ENCODE measurements at places on chromosomes 13 and 19.

DNA sequence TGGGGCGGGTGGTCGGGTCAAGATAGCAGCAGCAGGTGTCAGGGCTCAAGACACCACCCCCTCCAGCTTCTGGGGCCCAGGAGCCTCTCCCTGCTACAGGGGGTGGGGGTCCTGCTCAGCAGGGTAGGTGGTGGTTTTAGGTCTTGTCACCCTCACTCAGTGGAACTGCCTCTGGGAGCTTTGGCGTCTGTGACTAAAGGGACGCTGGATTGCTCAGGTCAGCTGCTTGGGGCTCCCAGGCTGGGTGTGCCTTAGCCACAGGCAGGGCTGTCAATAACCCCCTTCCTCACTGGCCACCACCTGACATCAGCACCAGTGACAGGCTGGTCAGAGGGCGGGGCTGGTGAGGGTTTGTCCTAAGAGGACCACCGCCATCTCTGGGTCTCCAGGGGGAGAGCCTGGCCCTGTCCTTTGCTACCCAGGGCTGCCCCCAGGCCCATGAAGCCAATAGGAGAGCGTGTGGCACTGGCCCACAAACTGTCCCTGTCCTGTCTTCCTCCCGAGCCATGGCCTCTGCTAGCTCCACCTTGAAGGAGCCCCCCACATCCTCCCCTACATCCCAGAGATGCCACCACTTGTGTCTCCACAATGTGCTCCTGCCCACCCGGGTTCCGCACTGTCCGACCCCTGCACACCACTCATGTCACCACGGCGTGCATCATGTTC, 36.4 kb downstream of the MAU2 start:
- no peak for DNase-seq

DNA sequence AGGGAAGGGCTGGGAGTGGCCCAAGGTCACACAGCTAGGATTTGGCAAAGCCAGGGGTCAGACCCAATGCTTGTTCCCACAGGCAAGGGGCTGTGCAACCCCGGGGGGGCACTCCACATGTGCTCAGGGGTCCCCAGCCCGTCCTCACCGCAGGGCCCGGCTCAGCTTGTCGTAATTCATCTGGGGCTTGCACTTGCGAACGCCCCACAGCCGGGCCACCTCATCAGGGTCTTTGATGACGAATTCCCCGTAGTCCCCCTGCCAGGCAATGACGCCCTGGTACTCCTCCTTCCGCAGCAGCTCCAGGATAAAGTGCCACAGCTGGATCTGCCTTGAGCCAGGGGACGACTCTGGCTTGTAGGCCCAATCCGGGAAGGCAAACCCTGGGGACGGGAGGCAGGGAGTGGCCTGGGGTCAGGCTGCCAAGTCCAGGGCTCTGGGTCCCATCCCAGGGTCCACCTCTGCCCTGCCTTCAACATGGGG, 4.7 kb downstream of the ERF start:
- no peak for DNase-seq

DNA sequence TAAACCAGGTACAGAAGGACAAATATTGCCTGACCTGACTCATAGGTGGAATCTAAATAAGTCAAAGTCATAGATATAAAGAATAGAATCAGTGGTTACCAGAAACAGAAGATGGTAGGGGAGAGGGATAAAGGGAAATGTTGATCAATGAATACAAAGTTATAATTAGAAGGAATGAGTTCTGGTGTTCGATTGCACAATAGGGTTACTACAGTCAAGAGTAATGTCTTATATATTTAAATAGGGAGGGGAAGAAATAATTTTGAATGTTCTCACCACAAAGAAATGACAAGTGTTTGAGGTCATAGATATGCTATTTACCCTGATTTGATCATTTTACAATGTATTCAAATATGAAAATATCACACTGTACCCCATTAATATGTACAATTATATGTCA, 1541.2 kb downstream of the SLITRK1 start:
- DNase-seq: no peak

- DNase-seq: no peak
Observed at GRCh38 chr13:72763411-72763810, 18.3 kb downstream of the DIS3 start.

DNA sequence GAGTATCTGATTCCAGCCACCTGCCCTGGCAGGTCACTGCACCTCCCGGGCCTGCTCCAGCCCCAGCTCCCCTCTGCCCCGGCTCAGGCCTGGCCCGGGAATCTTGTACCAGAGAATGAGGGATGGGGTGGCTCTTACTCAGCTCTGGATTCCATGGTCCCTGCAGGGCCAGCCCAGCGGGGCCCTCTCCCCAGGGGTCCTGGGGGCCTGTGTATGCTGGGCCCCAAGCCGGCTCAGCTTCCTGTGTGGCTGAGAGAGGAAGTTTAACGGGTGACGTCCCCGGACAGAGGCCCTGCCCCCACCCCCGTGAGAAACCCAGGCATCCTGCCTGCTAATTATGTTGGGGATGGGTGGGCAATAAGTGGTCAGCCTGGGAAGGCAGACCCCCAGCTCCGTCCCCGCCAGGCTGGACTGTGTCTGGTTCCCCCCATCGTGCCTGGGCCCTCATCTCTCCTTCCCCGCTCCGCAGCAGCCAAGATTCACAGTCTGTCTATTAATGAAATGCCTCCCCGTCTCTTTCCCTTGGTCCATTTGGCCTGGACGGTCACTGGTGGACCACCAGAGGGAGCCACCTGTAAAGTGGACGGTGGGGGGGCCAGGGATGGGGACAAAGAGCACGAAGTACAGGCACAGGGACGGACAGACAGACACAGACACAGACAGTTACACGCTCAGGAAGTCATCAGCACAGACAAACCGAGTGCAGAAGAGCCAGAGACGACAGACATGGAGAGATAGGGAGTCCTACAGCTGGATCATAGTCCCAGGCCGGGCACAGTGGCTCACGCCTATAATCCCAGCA, at the start of gene DENND1C:
TSS of gene DENND1C (minus strand) at position 247 of the 802 bp plus-strand sequence. CDS start at position 155, 92 bp downstream.
- peak; percentile 36 for DNase-seq

- no peak for DNase-seq
Observed at GRCh38 chr13:113924184-113924901, 49.5 kb downstream of the C13orf46 start.

DNA sequence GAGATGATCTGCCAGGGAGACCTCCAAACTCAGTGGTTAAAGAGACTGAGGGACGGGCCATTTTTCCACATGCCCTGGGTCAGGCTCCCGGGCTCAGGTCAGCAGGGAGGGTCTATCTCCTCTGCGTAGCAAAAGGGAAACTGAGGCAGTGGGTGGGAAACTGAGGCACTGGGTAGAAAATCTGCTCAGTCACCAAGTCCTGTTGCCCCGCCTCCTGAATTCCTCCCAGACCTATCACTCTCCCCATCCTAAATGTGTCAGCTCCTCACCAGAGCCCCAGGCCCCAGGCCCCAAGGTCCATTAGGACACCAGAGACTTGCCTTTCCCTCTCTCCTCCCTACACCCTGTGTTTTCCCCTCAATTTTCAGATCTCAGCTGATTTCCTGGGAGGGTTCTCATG, 2.4 kb downstream of the CD320 start:
- DNase-seq: no peak

GRCh38 chr13:78845656-78846365, 186.9 kb upstream of the OBI1 start:
- DNase-seq: no peak

GRCh38 chr13:111410232-111411021, 90.0 kb downstream of the TEX29 start:
- no peak for DNase-seq

DNA sequence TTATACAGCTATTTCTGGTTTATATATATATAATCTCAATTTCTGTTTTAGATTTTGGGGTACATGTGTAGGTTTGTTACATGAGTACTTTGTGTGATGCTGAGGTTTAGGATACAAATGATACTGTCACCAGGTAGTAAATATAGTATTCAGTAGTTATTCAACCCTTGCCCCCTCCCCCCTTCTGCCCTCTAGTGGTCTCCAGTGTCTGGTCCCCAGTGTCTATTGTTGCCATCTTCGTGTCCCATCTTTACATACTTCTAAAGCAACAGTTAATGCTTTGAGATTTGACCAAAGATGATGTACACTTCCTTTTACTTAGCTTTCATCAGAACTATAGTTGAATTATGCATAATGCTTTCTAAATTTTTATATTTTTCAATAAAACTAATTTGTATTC, 1623.4 kb upstream of the PRR20A start:
- DNase-seq: no peak

GRCh38 chr13:27979001-27979643, 9.4 kb downstream of the URAD start:
- no peak for DNase-seq

DNA sequence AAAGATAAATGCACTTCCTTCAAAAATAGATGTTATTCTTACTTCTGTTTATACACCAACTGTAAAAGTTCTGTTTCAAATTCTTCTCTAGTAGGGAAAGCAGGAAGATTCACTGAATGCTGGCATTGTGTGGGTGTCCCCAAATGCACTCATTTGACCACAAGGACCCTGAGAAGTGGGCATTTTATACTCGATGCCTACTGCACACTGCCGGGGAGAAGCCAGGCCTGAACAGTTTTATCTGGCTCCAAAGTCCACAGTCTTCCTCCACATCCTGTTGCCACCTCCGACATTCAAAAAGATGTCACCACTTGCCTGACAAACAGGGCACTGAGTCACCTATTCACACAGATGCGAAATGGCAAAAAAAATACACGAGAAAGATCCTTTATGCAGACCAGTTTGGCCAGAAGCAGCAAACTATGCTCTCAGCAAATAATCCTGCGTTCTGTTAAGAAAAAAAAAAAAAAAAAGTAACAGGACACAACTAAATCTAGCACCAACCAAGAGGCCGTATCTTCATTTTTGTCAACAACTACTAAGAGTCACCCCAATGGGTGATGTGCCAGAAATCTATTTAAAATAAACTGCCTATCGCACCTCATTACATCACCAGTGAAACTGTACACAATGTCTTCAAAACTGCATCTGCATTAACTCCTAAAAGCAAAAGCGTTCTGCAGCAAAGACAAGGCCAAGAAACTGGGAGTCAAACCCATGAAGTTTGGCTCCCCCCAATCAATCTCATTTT, 6.2 kb downstream of the ZC3H4 start:
- DNase-seq: peak; percentile 32

GRCh38 chr13:38850868-38851626, 139.6 kb downstream of the STOML3 start:
- DNase-seq: no peak

GRCh38 chr19:7434391-7434790, 54.4 kb downstream of the PEX11G start:
- no peak for DNase-seq

- DNase-seq: no peak
Observed at GRCh38 chr13:109357751-109358471, 428.5 kb downstream of the IRS2 start.

DNA sequence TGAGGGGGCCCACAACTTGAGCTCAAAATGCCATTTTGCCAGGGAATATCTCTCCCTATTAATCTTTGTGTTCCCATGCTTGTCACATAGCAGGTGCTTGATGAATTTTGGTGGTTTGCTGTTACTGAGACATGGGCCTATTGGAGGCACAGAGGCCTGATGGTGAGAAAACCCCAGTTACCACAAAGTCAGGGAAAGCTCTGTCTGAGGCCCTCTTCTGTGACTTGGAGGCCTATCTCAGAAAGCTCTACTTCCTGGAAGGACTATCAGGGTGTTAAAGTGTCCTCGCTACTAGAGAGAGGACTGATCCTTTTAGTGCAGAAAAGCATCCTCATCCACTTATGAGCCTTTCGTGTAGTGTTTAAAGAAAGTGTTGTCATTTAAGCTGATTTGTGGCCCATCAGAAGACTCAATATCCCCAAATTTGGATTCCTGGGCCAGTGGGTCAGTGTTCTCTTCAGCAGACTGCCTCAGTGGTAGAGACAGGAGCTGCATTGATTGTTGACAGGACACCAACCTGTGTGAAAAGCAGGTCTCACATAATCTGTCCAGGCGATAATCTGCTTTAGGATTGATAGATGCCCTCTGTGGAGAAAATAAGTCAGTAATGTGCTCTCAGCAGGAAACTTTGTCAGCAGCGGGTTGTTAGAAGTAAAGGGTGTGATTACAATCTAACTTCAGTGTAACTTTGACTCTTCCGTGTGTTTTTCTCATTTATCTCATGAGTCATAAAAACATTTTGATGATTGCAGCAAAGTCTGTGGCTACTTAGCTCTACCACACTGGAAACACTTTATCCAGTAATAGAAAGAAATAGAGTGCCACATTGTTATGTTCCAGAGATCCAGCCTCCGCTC, 121.0 kb downstream of the AKAP11 start:
- DNase-seq: no peak

GRCh38 chr19:54612428-54612827, 17.9 kb upstream of the LILRB1 start:
- DNase-seq: no peak

DNA sequence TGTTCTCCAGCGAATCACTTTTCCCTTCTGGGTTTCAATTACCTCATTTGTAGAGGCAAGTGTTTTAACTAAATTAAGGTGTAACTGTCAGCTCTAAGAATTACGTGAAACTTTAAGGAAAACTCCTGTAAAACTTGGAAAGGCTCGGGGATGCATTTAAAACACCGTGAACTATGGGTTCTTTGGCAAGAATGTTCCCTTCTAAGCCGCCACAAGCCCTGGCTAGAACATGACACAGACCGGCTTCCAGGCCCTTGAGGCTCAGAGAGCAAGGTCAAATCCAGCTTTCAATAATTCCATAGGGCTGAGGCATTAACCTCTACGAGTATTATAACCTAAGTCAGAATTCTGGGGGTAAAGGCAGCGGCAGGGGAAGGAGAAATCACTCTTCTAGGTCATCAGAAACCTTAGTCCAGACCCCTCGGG, 685 bp downstream of the VWA8 start:
- DNase-seq: no peak

DNA sequence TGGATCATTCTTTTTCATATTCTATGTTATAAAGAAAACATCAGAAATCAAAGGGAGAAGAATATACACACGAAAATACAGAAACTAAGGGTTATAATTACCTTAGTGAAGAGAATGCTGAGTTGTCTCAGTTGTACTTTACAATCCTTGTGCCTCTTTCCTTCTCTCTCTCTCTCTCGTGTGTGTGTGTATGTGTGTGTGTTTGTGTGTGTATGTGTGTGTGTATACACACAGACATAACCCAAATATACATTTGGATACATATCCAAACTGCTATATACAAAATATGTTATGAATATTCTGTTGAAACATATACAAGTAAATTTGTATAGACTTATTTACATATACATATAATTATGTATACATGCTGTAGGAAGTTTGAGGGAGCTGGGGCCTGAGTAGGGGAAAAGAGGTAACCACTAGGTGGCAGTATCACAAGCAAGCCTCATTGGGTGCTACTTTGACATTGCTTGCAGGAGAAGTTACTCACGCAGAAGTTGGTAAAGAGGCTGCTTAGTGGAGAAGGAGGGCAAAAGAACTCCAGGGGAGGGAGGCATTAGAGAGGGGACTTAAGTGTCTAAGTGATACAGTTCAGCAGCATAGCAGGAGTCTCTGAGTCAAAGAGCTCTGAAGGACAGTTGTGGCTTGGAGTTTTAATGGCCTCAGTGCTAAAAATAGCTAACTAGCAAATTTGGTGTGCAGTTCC, 465.1 kb upstream of the PCDH20 start:
- DNase-seq: no peak

DNA sequence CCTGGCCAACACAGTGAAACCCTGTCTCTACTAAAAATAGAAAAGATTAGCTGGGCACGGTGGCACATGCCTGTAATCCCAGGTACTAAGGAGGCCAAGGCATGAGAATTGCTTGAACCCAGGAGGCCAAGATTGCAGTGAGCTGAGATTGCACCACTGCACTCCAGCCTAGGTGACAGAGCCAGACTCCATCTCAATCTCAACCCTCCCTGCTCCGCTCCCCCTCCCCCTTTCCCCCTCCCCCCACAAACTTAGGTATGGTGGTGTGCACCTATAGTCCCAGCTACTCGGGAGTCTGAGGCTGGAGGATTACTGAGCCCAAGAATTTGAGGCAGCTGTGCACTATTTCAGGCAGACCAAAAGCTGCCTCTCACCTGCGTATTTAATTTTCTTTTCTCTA, 21.6 kb upstream of the RNF113B start:
- no peak for DNase-seq

Measured in activated gamma-delta T cell treated with anti-CD3 and anti-CD28 coated beads, Interleukin-2, amount 50 U/mL, for 16 hours (primary cell).